ENCODE measurements at places on chromosomes 13 and 19.

GRCh38 chr19:14985133-14985532 is 5.5 kb upstream of the SLC1A6 start:
- DNase-seq = no peak

DNA sequence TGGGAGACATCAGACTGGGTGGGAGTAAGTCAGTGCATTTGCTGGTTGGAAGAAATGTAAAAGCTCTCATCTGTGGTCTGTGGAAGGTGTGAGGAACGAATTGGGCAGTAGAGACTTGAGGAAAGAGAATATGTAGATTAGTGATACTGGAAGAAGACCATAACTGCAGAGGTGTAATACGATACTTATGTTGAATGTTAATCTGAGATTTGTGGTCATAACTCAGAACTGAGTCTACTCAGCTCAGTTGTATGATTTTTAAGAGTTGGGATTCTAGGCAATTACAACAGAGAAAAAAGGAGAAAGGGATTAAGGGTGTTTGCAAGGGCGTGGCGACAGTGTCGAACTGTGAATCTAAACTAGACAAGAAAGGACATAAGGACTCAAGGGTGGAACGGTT is 3.2 kb upstream of the IL17D start:
- peak; percentile 49 for DNase-seq

DNA sequence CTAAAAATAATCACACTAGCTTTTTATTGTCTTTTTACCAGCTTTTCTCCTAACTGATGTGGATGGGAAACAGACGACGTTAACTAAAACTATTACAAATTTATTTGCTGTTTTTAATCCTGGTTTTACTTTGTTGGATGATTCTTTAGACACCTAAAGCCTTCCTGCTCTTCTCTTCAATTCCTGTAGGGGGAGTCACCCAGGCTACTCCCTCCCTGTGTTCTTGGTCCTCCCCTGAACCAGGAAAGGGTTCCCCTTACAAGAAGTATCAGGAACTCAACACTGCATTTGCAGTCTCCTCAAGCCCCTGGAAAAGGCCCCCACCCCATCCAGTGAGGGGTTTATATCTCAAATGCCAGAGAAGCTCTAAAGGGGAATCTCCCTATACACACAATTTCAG is 206.1 kb downstream of the SUCLA2 start:
- peak; percentile 2 for DNase-seq

- no peak for DNase-seq
These were observed 7.5 kb upstream of the ATP8B3 start for GRCh38 chr19:1819341-1820255.

DNA sequence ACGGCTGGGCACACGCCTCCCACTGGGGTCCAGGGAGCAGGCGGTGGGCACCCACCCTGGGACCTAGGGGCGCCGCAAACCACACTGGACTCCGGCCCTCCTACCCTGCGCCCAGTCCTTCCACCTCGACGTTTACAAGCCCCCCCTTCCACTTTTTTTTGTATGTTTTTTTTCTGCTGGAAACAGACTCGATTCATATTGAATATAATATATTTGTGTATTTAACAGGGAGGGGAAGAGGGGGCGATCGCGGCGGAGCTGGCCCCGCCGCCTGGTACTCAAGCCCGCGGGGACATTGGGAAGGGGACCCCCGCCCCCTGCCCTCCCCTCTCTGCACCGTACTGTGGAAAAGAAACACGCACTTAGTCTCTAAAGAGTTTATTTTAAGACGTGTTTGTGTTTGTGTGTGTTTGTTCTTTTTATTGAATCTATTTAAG is 1.6 kb downstream of the JUNB start:
- no peak for DNase-seq

DNA sequence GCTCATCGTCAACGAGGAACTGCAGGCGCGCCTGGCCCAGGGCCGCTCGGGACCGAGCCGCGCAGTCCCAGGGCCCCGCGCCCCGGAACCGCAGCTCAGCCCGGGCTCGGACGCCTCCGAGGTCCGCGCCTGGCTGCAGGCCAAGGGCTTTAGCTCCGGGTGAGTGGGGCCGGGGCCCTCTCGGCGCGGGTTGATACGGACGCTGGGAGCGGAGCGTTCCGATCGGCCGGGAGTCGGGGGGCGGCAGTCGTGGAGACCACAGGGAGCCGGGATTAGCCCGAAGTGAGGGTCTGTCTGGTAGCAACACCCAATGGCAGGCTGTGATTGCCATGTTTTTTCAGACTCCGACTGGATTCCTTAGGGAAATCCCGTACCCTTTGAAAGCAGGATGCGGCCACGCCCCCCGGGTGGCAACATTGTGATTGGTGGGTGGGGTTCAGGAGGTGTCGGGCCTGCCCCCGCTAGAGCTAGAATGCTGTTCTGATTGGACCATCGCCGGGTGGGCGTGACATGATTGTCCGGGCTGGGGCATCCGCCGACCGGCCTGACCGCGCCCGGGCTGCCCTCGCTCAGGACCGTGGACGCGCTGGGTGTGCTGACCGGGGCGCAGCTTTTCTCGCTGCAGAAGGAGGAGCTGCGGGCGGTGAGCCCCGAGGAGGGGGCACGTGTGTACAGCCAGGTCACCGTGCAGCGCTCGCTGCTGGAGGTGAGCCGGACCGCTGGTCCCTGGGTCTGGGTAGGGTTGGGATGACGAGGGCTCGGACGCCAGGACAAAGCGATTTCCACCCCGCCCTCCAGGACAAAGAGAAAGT is 11.3 kb downstream of the EPS8L1 start:
- DNase-seq = peak; percentile 91

GRCh38 chr13:44317752-44318151 is 55.9 kb upstream of the SERP2 start:
- peak; percentile 72 for DNase-seq

GRCh38 chr13:99774644-99775043 is 196.9 kb downstream of the ZIC5 start:
- DNase-seq = no peak

GRCh38 chr13:34637138-34637537 is 304.9 kb upstream of the NBEA start:
- no peak for DNase-seq

- DNase-seq = no peak
These were observed 484.5 kb downstream of the COG6 start for GRCh38 chr13:40139896-40140520.

GRCh38 chr19:38699647-38700349 is 44.5 kb downstream of the CAPN12 start:
- DNase-seq = no peak

GRCh38 chr19:57436417-57436816 is 1.3 kb downstream of the ZNF749 start:
- no peak for DNase-seq

- DNase-seq = no peak
These were observed 19.1 kb downstream of the TMEM150B start for GRCh38 chr19:55305983-55306562.

DNA sequence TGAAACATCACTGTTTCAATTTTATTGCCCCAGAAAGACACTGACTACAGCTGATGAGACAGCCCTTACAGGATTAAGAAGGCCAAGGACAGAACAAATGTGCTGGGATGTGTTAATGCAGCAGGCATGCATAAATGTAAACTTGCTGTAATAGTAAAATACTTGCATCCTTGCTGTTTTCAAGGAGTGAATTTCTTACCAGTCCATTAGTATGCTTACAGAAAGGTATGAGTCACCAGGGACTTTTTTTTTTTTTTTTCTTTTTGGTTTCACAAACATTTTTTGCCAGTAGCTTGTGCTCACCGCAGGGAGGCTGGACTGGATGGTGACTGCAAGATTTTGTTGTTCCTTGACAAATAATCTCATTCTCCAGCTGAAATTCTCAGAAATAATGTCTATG is 55.1 kb downstream of the GPR180 start:
- peak; percentile 99 for DNase-seq

DNA sequence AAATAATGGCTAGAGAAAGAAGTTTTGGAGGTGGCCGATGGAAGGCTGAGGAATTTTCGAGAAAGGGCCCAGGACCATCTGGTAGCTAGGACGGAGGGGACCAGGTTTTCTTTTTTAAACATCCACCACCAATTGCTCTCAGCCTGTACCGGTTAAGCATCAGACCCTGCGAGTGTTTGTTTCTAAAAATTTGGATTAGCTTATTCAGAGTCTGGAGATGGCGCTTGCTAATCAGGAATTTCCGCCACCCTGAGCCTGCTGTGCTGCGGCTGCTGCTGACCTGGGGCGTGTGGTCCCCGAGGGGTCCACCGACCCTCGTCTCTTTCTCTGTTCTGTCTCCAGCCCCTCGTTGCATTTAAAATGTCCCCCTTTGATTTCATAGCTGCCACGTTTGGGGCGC is 2.0 kb downstream of the UHRF1 start:
- DNase-seq = peak; percentile 25

DNA sequence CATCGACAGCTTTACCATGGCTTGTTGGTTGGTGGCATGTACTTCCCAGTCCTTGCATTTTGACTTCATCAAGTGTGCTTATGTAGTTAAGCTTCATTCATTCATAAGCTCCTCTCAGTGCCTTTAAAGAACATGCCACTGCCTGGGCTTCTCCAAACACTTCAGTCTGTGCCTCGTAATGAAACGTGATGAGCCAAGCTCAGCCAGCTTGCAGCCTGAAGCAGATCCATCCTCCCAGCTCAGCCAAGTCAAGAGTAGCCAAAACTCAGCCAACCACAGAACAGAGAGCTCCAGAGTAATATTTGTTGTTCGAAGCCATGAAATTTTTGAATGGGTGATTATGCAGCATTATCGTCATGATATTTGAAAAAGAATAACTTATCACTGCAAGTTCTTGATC is 989.7 kb downstream of the EFNB2 start:
- DNase-seq = no peak

- DNase-seq = no peak
These were observed 6.7 kb upstream of the PLIN4 start for GRCh38 chr19:4524808-4525562.

- no peak for DNase-seq
These were observed 4.7 kb downstream of the MAB21L1 start for GRCh38 chr13:35471706-35472322.

DNA sequence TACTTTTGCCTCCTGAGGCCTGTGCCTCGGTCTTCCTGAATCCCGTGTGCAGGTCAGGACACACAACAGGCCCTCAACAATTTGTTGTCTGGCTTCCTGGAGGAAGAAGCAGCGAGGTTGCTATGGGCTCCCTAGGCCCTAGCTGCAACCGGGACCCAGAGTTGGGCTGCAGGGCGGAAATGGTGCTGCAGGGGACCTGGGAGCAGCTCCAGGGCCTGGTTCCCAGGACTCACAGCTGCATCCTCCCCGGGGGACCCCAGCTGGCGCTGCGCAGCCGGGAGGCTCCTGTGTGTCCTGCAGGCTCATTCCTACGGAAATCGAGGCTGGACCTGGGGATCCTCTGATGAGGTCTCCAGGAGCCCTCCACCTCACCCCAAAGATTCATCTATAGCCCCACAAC is 999 bp upstream of the TNFAIP8L1 start:
- DNase-seq = no peak

GRCh38 chr13:36787181-36787580 is 31.8 kb upstream of the RFXAP start:
- DNase-seq = no peak

DNA sequence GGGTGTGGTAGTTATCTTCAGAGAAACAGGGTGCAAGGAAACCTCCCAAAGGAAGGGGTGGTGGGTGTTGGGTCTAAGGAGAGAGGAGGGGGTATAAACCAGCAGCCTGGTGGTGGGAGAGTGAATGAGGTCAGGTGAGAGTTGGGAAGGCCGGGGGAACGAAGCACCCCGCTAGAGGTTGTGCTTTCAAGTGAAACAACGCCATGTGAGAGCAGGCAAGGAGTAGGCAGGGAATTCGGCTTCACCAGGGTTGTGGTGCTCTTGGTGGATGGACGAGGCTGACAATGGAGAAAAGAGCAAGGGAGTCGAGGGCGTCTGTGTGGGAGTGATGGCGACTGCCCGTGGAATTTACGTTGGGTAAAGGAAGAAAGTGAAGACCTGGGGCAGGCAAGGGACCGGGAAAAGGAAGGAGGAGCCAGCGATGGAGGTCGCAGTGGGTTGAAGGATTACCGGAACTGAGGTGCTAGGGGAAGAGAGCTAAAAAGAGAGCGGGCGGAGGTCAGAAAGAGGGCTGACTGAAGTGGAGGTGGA is 2.1 kb upstream of the MLNR start:
- DNase-seq = no peak

GRCh38 chr19:11092181-11092538 is 2.9 kb downstream of the LDLR start:
- peak; percentile 74 for DNase-seq

DNA sequence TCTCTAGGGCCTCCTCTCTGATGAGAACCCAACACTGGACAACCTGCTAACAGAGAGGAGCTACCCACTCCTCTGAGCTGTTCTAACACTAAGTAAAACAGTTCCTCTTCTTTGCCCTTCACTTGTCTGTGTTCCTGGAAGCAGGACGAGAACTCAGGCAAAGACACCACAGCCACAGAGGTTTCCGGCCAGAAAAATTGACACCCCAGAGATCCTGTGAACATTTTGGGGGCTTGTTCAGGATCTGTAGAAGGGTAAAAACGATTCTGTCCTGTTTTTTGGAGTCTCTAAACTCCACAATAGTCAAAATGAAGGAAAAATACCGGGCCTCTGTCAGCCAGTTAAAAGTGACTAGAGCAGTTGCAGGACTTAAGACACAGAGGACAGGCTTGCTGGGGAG is 165.9 kb downstream of the B3GLCT start:
- no peak for DNase-seq

DNA sequence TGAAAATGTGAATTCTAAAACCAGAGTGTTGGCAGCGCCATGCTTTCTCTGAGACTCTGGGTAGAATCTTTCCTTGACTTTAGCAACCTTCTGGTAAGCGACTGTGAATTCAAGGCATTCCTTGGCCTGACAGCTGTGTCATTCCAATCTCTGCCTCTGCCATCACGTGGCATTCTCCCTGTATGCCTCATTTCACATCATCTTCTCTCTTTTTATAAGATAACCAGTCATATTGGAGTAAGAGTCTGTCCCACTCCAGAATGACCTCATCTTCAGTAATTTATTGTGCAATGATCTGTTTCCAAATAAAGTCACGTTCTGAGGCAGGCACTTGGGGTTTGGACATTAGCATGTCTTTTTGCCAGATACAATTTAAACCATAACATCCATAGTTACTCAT is 103.4 kb upstream of the POSTN start:
- DNase-seq = peak; percentile 99

DNA sequence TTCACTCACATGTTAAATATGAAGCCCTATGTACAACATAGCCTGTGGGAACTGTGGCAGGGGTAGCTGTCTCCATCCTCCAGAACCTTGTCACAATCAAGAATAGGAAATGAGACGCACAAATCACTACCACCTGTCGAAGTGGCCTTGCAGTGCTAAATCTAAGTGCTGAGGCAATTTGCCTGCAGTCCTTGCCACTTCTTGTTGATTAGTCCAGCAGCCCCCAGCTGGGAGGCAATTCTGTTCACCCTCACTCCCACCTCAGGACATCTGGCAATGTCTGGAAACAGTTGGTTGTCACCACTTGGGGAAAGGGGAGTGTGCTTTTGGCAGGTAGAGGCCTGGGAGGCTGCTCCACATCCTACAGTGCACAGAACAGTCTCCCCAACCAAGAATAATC is 10.7 kb downstream of the RFX2 start:
- no peak for DNase-seq

- peak; percentile 45 for DNase-seq
These were observed 75.8 kb upstream of the UBAC2 start for GRCh38 chr13:99124794-99125316.
